ENCODE measurements at places on chromosomes 5 and 9. TPM values are rescaled to one million over a fixed set of nuclear protein-coding genes. Genes with fewer than 3 reads are reported as not detected.
A peak's percentile ranks its signal among the peaks of the same experiment; 100 is the strongest.

DNA sequence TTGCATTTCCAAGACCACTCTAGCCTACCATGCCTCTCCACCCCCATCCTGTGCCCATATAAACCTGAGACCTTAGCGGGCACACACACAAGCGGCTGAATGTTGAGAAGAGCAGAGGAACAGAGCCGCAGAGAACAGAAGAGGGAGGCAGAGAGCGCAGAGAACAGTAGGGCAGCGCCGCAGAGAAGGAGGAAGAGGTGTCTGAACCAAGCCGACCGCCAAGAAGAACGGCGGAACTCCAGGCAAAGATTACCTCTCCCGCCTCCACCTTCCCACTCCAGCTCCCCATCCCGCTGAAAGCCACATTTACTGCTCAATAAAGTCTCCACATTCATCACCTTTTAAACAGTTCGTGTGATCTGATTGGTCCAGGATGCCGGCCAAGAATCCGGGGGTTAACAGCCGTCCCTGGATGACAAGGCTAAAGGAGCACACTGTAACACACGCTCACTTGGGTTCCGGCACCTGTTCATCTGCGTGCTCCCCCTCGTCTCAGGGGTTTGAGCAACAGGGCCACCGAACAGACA lies 33.2 kb downstream of the GRIN3A start:
- no peak for DNase-seq
- no peaks in the 10 kb centered on the region for H3K4me1 ChIP-seq
- no peaks in the 10 kb centered on the region for H3K36me3 ChIP-seq
- H3K27me3 ChIP-seq: no peaks in the 10 kb centered on the region
- H3K27ac ChIP-seq: no peak overlapping the region

Gene GHR
- total RNA-seq: 7.2 TPM

Gene HBEGF
- total RNA-seq: 6.4 TPM

Gene FAXDC2
- 23.1 TPM for total RNA-seq

Gene SEMA5A
- total RNA-seq: 3.3 TPM

Gene TYRP1
- not detected for total RNA-seq

Gene ZNF366
- total RNA-seq: 3.5 TPM

DNA sequence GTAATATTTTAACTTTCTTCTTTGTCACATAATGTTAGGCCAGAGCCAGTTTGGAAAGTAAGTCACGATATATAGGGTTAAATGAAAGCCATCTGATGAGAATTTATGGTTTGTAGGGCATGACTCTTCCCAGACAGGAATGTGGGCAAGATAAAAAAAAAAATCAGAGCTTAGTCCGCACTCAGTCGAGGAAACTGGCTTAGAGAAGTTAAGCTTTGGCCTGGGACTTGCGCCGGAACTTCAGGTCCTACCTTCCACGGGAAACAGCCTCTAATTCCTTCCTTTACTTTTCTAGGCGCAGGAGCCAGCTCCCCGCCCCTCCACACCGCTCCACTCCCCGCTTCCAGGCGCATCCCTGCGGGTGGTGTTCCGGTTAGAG lies 475 bp downstream of the DDX31 start:
- peaks cover 5% of the 10 kb centered on the region for H3K4me1 ChIP-seq
- no peak for DNase-seq
- H3K36me3 ChIP-seq: no peaks in the 10 kb centered on the region
- H3K27ac ChIP-seq: no peak overlapping the region
- peak overlapping the region; percentile 92 for H3K4me3 ChIP-seq
- H3K27me3 ChIP-seq: no peaks in the 10 kb centered on the region

GRCh38 chr5:120258123-120258522 lies 206.0 kb upstream of the PRR16 start:
- H3K27me3 ChIP-seq: no peaks in the 10 kb centered on the region
- no peak for DNase-seq
- H3K4me3 ChIP-seq: no peak overlapping the region
- H3K36me3 ChIP-seq: no peaks in the 10 kb centered on the region
- no peak overlapping the region for H3K27ac ChIP-seq

Gene ANKRD20A1
- total RNA-seq: 1.2 TPM

Gene PKN3
- total RNA-seq: 5.0 TPM

Gene SAPCD2
- 0.62 TPM for total RNA-seq

GRCh38 chr9:124559871-124560270 lies 52.7 kb upstream of the NR5A1 start:
- no peaks in the 10 kb centered on the region for H3K36me3 ChIP-seq
- no peak for DNase-seq
- H3K27me3 ChIP-seq: no peaks in the 10 kb centered on the region

- no peak for DNase-seq
- no peak overlapping the region for H3K27ac ChIP-seq
- H3K4me3 ChIP-seq: no peak overlapping the region
- H3K27me3 ChIP-seq: no peaks in the 10 kb centered on the region
Measured at GRCh38 chr9:77806741-77807140, 158.6 kb upstream of the GNA14 start.

GRCh38 chr5:79845448-79846197 lies 145.4 kb downstream of the MTX3 start:
- DNase-seq: no peak
- no peak overlapping the region for H3K27ac ChIP-seq
- no peaks in the 10 kb centered on the region for H3K27me3 ChIP-seq
- H3K4me3 ChIP-seq: no peak overlapping the region
- H3K36me3 ChIP-seq: no peaks in the 10 kb centered on the region

DNA sequence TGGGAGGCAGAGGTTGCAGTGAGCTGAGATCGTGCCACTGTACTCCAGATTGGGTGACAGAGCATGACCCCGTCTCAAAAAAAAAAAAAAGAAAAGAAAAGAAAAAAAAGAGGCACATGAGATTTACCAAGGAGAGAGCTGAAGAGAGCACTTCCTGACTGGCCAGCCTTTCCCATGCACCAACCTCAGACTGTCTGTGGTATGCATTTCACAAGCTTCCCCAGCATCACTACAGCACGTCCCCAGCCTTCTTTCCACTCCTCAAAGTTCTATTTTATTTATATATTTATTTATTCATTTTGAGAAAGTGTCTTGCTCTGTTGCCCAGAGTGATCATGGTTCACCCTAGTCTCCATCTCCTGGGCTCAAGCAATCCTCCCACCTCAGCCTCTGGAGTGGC lies 13.6 kb upstream of the FUBP3 start:
- no peak for DNase-seq
- no peaks in the 10 kb centered on the region for H3K4me1 ChIP-seq
- H3K27me3 ChIP-seq: no peaks in the 10 kb centered on the region
- H3K27ac ChIP-seq: no peak overlapping the region

Gene SLC6A19
- total RNA-seq: not detected

- no peak overlapping the region for H3K27ac ChIP-seq
- H3K36me3 ChIP-seq: no peaks in the 10 kb centered on the region
- no peaks in the 10 kb centered on the region for H3K4me1 ChIP-seq
- no peak overlapping the region for H3K4me3 ChIP-seq
Measured at GRCh38 chr9:114900942-114901802, 29.2 kb downstream of the TNFSF8 start.

Gene HARS2
- total RNA-seq: 21.1 TPM

GRCh38 chr5:1998716-1999317 lies 116.1 kb upstream of the IRX4 start:
- DNase-seq: no peak
- no peaks in the 10 kb centered on the region for H3K36me3 ChIP-seq

Gene UNC5A
- total RNA-seq: 0.23 TPM

Gene SPINK1
- 13.1 TPM for total RNA-seq

Gene SLC36A3
- not detected for total RNA-seq

DNA sequence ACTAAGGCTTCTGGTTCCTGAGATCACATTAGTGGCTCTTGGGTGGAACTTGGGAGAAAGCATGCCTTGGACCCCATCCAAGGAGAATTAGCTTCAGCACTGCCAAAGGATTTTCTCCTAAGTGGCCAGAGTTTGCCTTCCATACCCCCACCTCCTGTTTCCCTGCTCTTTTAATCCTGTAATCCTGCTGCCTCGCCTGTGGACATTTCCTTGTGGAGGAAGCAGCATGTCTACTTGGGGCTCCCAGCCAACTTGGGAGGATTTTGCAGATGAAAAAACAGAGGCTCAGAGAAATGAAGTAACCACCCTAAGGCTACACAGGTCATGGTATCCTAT lies 1.6 kb downstream of the ARSI start:
- H3K4me3 ChIP-seq: no peak overlapping the region
- H3K27me3 ChIP-seq: no peaks in the 10 kb centered on the region
- no peak overlapping the region for H3K27ac ChIP-seq
- DNase-seq: no peak
- no peaks in the 10 kb centered on the region for H3K36me3 ChIP-seq

- H3K27me3 ChIP-seq: no peaks in the 10 kb centered on the region
- no peak for DNase-seq
- H3K36me3 ChIP-seq: no peaks in the 10 kb centered on the region
- H3K4me3 ChIP-seq: no peak overlapping the region
Measured at GRCh38 chr5:141623186-141623585, 4.4 kb upstream of the DIAPH1 start.

GRCh38 chr9:125261501-125262293 lies at the start of gene GAPVD1:
Gene GAPVD1 (plus strand): TSS chr9:125261826. CDS start chr9:125298922, 37,096 bp downstream.
- no peaks in the 10 kb centered on the region for H3K27me3 ChIP-seq
- H3K4me3 ChIP-seq: peak within 1 kb of the TSS; percentile 82
- no peaks in the 10 kb centered on the region for H3K36me3 ChIP-seq
- H3K4me1 ChIP-seq: peaks cover 7% of the 10 kb centered on the region
- peak; percentile 90 for DNase-seq
- no peak within 1 kb of the TSS for H3K27ac ChIP-seq

- DNase-seq: no peak
- H3K27ac ChIP-seq: no peak overlapping the region
- H3K27me3 ChIP-seq: no peaks in the 10 kb centered on the region
- peaks cover 4% of the 10 kb centered on the region for H3K4me1 ChIP-seq
- no peaks in the 10 kb centered on the region for H3K36me3 ChIP-seq
- no peak overlapping the region for H3K4me3 ChIP-seq
Measured at GRCh38 chr9:84145780-84146179, 165.2 kb downstream of the RMI1 start.

GRCh38 chr9:13063880-13064459 lies 215.5 kb downstream of the MPDZ start:
- DNase-seq: no peak
- no peaks in the 10 kb centered on the region for H3K36me3 ChIP-seq

DNA sequence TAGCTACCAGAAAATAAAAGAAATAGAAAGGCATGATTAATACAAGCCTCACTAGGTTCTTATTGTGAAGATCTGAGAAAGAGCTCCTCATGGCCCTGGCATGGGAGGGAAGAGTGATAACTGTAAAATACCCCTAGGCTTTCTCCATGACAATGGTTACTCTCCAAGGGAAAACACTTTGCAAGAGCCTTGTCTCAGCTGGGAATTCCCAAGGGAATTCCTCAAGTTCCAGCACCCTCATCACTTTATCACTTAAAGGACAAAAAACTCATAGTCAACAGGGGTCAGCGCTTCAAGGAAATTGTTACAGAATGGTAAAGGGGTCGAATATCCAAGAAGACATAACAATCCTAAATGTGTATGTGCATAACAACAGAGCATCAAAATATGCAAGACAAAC lies 21.2 kb downstream of the SYK start:
- H3K27me3 ChIP-seq: no peaks in the 10 kb centered on the region
- H3K36me3 ChIP-seq: no peaks in the 10 kb centered on the region
- H3K27ac ChIP-seq: no peak overlapping the region
- no peaks in the 10 kb centered on the region for H3K4me1 ChIP-seq
- H3K4me3 ChIP-seq: no peak overlapping the region

Gene LHX6
- total RNA-seq: 3.6 TPM

DNA sequence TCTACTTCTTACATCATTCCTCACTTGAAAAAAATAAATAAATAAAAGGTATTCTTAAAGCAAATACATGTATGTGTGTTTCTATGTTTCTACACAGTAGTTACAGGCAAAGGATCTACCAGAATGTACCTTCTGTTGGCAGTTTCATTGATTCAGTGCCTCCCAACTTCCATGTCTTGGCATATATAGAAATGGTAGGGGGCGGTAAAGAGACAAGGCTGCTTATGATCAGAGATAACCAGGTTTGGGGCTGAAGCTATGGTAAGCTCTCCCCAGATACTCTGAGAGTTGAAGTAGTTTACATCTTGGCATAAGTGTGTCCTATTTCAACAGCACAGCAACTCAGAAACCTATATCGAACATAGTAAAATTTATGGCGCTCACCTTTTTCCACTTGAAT lies 1075.4 kb upstream of the C9orf72 start:
- no peaks in the 10 kb centered on the region for H3K27me3 ChIP-seq
- no peaks in the 10 kb centered on the region for H3K4me1 ChIP-seq
- no peak overlapping the region for H3K4me3 ChIP-seq
- no peak for DNase-seq
- no peak overlapping the region for H3K27ac ChIP-seq
- H3K36me3 ChIP-seq: no peaks in the 10 kb centered on the region

- H3K4me3 ChIP-seq: no peak overlapping the region
- no peaks in the 10 kb centered on the region for H3K4me1 ChIP-seq
- no peak overlapping the region for H3K27ac ChIP-seq
- H3K27me3 ChIP-seq: no peaks in the 10 kb centered on the region
Measured at GRCh38 chr9:35990155-35990554, 32.2 kb upstream of the OR2S2 start.

DNA sequence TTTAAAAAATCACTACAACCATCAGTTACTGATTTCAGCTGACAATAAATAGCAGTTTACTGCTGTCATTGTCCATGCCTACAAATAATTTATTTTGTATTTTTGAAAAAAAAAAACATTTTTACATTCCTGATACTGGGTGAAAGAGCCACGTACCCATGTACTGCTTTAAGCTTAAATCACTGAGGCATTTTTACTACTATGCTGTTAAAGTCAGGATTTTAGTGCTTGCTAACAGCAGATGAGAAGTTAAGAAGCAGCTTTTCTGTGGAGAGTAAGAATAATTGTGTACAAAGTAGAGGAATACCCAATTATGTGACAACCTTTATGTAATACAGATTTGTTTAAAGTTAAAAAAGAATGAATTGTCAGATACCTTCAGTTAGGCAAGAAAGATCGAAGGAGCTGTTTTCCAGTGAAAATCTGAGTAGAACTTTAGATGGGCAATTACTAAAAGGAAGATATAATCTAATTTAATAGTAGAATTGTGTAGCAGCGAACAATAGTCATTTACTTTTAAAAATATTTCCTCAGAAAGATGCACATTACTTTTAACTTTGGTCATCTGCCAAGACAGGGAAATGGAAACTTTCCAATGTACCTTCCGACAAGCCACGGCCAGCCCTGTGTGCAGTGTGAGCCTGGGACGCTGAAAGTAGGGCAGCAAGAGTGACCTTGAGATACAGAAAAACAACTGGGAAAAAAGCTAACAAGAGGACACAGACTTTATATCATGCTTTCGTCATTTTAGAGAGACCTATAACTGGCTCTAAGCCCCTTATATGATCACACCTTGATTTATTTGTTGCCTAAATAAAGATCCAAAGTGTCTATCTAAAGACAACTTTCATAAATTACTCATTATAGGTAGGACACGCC lies 39.9 kb downstream of the RHOBTB3 start:
- peak; percentile 72 for DNase-seq
- no peak overlapping the region for H3K4me3 ChIP-seq
- peaks cover 3% of the 10 kb centered on the region for H3K4me1 ChIP-seq
- H3K27ac ChIP-seq: peak overlapping the region; percentile 54
- no peaks in the 10 kb centered on the region for H3K27me3 ChIP-seq

Gene C6
- 9.3 TPM for total RNA-seq

DNA sequence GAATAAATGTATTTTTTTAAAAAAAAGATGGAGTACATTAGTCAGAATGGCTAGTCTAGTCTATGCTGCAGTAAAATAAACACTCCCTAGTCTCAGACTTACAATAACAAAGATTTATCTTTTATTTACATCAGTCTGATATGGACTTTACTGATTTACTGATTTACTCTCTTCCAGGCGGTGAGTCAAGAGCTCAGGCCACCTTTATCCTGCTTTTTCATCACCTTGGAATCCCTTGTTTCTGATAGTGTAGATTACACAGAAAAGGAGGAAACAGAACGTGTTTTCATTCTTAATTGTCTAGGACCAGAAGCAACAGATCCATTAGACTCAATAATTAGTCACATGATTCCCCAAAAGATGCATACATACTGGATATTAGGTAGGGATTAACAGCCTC lies 290.1 kb upstream of the TRPC7 start:
- no peaks in the 10 kb centered on the region for H3K4me1 ChIP-seq
- H3K27ac ChIP-seq: no peak overlapping the region
- no peaks in the 10 kb centered on the region for H3K27me3 ChIP-seq
- no peak overlapping the region for H3K4me3 ChIP-seq
- no peak for DNase-seq

Gene OSMR
- 33.0 TPM for total RNA-seq

All from ovary (tissue), 10 donors.